Hematopoietic multipotent progenitor cell treated with erythropoietin and hydrocortisone succinate and interleukin-3 and kit ligand, for 4 days (in vitro differentiated cells): ENCODE measurements at places on chromosomes 2 and 18.

DNA sequence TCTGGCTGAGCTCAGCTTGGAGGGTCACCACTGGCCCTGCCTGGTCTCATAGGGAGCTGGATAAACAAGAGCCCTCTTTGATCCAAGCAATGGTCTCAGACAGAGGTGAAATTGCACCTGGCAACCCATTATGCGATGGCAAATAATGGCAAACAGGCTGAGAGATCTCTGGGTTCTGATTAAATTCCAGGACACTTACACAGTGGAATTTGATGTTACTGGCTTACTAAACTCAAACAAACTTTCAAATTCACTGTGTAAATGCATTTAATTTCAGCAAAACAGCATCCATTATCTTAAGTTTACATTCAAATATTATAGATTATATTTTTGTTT lies 19.5 kb upstream of the STAT4 start:
- no peak for DNase-seq

DNA sequence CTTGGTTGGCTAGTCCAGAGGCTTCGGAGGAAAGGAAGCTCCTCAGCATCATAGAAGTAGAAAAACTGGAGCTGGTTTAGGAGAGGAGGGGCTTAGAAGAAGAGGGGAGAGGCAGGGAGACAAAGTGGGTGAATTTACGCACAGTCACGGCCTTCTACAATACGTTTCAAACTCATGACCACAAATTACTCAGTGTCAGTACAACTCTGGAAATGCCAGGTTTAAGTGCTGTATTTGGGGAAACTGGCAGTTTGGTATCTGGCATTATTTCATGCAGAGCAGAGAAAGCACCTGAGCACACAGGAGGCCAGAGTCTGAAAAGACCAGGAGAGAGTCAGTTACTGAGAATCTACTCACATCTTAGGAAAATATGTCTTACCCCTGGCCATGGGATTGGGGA lies 55.4 kb downstream of the XRCC5 start:
- peak; percentile 22 for DNase-seq

GRCh38 chr2:186515376-186515775 lies 29.3 kb downstream of the ZC3H15 start:
- DNase-seq = no peak

GRCh38 chr2:127586136-127586535 lies 50.7 kb downstream of the MYO7B start:
- DNase-seq = no peak

DNA sequence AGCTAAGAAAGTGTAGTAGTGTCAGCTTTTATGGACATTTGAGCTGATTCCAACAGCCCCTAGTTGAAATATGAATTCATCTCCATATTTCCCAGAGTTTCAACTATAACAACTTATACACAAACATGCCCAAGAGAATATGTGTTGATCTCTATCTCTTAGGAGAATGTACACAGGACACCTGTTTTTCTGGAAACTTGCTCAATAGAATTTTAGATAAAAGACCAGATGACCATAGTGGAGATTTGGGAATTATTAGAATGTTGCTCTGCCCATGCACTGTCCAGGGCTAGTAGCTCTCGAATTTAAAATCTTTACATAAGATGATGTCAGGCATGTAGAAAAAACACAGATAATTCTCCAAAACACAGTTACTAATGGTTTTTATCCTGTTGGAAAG lies 162.3 kb upstream of the VRK2 start:
- no peak for DNase-seq

DNA sequence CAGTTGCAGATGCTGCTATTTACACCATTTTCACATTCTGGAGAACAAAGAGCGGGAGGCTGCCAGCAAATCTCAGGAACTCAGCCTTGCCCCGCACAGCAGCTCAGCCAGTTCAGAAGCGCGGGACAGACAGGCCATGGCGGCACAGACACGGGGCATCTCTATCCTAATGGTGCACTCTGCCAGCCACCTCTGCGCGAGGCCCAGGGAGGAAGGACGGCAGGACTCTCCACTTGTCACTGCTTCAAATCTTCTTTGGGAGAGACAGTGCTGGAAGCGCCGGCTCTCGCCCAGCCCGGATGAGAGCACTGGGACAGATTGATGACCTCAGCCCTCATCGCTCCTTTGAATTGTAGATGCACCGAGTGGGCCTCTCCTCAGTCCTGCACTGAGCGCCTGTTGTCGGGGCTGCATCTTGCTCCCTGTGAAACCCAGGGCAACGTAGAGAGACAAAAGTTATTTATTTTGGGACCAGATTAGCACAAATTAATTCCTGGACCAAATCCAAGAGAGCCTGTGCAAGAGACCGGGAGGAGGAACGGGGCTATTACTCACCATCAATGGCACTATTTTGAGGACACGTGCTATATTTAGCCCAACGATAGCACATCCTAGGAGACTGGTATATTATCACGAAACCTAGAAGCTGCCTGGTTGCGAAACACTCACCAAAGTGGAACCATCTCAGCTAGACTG lies 211.4 kb upstream of the SMIM21 start:
- no peak for DNase-seq

- peak; percentile 88 for DNase-seq
Observed at GRCh38 chr18:10213526-10213925, 240.9 kb upstream of the APCDD1 start.

GRCh38 chr18:78983512-78983911 lies 3.9 kb downstream of the SALL3 start:
- DNase-seq = no peak

DNA sequence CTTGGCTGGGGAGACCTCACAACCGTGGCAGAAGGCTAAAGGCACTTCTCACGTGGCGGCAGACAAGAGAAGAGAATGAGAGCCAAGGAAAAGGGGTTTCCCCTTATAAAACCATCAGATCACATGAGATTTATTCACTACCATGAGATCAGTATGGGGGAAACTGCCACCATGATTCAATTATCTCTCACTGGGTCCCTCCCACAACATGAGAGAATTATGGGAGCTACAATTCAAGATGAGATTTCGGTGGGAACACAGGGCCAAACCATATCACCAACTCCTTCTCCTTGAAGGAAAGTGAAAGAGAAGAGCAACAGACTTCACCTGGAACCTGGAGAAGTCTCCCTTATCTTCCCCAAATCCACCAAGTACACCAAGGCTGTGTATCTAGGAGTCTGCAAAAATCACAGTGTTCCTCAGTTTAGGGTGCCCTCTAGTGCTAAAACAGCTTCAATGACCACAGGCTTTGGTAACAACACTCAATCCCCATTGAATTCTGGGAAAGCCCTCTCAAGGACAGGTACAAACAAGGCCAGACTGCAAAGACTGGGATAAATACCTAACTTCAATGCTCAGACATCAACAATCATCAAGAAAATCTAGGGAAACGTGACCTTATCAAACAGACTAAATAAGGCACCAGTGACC lies 148.8 kb upstream of the SRD5A2 start:
- DNase-seq = peak; percentile 24

- DNase-seq = no peak
Observed at GRCh38 chr2:16739778-16740581, 74.3 kb upstream of the CYRIA start.

DNA sequence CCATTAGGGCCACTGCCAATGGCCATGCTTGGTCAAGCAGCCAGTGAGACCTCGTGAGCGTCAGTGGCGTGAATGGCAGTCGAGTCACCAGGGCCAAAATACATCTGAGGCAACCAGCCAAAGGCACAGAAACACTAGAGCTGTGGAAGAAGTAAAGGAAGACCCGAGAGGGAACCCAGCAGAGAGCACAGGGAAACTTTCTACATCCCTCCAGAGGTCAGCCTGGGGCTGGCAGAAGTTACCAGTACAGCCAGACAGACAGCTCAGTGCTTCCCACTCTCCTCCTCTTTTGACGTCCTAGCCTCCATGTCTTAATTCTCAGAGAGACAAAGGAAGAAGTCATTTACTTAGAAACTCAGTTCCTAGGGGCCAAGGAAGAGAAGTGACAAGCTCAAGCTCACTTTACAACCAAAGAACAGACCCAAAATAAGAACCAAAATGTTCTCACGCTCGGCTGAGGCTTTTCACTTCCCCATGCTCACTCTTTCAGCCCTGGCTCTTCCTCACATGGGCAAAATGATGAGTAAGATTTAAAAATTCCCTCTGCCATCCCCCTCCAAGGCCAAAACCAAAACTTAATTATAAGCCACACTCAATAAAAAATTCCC lies 8.7 kb downstream of the CYRIA start:
- DNase-seq = peak; percentile 41

- no peak for DNase-seq
Observed at GRCh38 chr2:875687-876615, 74.7 kb upstream of the SNTG2 start.

GRCh38 chr2:96091711-96092572 lies 24.4 kb downstream of the ADRA2B start:
- peak; percentile 58 for DNase-seq

DNA sequence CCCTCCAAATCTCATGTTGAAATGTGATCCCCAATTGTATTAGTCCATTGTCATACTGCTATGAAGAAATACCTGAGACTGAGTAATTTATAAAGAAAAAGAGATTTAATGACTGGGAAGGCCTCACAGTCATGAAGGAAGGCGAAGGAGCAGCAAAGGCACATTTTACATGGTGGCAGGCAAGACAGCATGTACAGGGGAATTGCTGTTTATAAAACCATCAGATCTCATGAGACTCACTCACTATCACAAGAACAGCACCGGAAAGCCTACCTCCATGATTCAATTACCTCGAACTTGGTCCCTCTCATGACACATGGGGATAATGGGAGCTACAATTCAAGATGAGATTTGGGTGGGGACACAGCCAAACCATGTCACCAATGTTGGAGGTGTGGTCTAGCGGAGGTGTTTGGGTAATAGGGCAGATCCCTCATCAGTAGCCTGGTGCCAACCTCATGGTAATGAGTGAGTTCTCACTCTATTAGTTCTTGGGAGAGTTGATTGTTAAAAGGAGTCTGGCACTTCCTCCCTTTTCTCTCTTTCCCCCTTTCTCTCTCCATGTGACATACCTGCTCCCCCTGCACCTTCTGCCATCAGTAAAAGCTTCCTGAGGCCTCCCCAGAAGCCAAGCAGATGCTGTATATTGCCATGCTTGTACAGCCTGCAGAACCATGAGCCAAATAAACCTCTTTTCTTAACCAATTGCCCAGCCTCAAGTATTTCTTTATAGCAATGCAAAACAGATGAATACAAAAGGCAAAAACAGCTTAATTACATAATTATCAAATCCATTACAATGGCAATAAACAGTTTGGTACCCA lies 14.5 kb upstream of the FN1 start:
- no peak for DNase-seq

GRCh38 chr2:206693399-206694137 lies 24.6 kb downstream of the DYTN start:
- peak; percentile 82 for DNase-seq

DNA sequence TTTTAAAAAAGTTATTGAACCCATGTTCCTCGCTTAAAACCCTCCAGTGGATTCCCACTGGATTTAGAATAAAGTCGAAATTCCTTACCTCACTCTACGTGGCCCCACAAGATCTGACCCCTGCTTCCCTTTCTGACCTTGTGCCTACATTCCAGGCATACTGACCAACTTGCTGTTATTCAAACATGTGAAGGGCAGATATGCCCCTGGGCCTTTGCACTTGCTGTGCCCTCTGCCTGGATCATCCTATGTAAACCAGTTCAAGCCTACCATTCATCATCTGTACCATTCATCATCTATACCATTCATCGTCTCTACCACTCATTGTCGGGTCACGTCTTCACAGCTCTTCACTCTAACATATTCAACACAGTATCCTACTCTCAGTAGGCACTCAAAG lies 41.3 kb upstream of the LPIN2 start:
- DNase-seq = no peak

DNA sequence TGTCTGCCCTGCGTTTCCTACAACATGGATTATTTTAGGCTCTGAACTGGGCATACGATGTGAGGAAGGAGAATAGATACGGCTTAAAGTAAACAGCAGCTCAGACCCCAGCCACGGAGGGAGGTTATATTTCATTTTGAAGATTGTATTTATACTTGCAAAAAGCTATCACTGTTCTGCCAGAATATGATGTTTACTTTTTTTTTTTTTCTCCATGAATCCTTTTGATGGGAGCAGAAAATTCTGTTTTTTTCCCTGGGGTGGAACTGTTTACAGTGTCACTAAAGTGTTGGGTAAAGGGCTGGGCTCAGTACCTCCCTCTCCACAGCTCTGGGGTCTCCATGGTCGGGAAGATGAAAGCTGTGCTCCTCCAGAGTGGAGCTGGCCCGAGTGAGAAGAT lies 13.1 kb downstream of the PCARE start:
- no peak for DNase-seq

DNA sequence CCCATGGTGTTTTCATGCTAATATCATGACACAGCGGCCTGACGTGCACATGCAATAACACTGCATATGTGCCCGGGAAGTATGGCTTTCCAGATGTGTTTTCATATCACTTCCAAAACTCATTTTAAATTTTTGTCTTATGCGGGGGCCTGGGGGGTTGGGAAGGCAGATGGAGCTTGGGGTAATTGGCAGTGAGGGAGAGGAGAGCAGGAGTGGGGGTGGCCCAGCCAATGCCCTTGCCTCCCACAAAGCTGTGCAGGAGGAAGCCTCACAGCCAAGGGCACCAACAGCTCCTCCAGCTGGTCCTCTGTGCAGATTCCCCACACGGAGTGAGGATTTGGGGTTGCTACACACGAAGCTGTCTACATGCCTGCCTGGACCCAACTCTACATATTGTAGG lies 805.2 kb downstream of the GALR1 start:
- no peak for DNase-seq

GRCh38 chr2:47299555-47299954 lies 103.4 kb upstream of the MSH2 start:
- peak; percentile 58 for DNase-seq

GRCh38 chr18:80252136-80252535 lies 4.8 kb upstream of the PARD6G start:
- DNase-seq = no peak

DNA sequence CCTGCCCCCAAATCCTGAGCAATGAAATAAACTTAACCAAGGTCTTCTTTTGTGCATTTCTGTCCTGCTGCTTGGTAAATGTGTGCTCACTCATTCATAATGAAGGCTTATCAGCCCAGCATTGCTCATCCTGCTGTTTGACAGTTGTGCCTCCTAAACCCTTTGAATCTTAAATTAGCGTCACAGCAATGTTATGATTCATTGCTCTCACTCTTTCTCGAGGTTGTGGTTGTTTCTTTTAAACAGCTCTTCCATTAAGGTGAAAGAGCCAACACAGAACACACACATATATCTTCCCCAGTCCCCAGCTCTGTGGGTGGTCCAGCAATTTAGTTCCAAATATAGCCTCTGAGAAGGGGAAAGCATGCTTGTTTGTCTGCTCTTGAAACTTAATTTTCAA lies 84.0 kb downstream of the EVA1A start:
- no peak for DNase-seq

DNA sequence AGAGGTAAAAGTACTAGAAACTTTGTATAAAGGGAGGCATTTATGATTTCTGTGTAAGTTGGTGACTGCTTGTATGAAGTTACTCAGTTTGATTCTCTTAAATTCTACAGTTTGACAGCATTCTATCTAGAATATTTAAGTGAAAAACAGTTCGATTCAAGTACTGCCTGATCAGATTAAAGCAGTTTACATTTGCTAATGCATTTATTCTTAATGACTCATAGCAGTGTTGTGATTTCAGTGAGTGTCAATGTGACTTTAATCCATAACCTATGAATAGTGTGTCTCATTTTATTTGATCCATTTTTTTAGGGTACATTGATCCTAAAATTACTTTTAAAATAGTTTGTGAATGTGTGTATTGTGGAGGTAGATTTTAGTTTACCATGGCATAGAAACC lies 35.7 kb downstream of the WDR43 start:
- no peak for DNase-seq
